Amniotic epithelial cell (primary cell): ENCODE measurements at places on chromosomes 6 and 20.

DNA sequence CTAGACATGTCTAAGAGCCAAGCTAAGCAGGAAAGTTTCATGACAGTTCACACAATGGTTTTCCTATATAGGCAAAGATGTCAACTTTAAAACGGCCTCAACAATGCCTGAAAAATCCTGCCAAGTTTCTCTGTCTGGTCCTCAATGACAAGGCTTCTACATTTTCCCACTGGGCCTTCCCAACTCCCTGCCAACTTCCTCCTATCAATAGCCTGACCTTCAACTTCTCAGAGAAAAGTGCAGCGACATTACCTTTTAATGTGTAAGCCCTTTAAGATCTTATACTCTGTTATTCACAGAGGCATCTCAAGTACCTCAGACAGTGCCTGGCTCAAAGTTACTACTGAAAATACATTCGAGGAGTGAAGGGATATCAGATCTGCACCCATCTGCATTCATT lies 56.2 kb upstream of the BTBD3 start:
- DNase-seq: no peak

DNA sequence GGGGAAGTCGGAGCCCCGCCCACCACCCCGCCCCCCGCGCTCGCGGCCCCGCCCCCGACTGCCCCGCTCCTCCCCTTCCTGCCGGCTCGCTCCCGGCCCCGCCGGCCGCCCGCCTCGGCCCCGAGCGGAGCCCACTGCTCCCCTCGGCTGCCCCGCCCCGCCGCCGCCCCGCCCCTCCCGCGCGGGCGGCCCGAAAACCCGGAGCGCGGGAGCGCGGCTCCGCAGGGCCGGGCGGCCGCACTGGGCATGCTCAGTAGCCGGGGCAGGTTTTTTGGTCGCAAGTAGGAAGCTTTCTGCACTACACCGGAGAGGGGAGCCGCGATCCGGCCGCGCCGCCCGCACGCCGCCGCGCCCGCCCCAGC lies at the start of gene CDYL:
TSS of gene CDYL (plus strand) at position 274 of the 362 bp plus-strand sequence. CDS start 380 bp downstream, outside the sequence.
- DNase-seq: peak; percentile 81

GRCh38 chr6:122322824-122323223 lies 76.6 kb upstream of the HSF2 start:
- peak; percentile 90 for DNase-seq

DNA sequence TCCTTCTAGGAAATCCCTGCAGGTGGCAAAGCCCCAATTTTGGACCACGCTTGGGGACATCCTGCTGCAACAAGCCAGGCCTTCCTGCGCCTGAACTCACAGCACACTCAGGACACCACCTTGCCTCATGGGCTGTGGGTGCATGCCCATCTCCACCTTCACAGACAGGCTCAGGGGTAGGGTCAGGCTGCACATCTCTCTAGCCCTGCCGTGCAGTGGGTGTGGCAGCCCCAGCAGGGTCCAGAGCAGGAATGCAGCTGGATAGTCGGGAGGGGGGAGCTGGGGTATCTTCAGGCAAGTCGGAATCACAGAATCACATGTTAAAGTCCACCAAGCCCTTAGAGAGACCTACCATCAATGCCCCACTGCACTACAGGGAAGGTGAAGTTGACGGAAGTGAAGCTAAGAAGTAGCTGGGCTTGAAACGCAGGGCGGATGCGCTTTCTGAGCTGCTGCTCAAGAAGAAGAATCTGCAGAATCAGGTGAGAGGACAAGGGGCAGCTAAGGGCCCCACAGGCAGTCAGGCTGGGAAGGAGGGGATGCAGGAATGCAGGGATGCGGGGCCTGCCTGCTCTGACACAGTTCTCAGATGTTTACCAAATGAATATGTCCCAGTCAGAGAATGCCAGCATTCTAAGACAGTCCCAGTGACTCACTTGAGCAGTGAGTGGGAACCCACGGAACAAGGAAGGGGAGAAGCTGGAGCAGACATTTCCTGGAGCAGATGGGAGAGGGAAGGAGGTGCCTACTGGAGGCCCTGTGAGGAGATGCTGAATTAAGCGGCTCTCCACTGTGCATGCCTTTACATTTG lies 11.3 kb downstream of the SERPINB6 start:
- DNase-seq: peak; percentile 83

GRCh38 chr6:76495909-76496308 lies 423.4 kb upstream of the IMPG1 start:
- no peak for DNase-seq
